ENCODE measurements at places on chromosomes 3 and 15.

DNA sequence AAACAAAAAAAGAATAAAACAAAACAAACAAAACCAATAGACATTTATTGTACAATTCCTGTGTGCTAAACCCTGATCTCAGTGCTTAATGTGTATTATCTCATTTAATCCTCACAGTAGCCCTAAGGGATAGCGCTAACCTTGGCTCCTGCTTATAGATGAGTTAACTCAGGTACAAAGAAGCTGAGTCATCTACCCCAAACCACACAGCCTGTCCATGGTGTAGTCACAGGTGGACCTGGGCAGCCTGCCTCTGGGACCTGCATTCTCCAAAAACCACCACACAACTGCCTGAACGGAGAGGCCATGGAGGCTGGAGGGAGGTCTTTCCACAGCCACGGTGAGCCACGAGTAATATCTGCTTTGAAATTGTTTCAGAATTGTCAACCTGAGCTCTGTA, 5.5 kb upstream of the CLN6 start:
- no peak for DNase-seq

- DNase-seq, result no peak
These were observed 222.0 kb upstream of the IL12A start for GRCh38 chr3:159766563-159767185.

- DNase-seq, result no peak
These were observed 118.1 kb upstream of the LSAMP start for GRCh38 chr3:116563351-116563750.

GRCh38 chr3:12222775-12223485, 64.2 kb upstream of the TIMP4 start:
- DNase-seq, result no peak

DNA sequence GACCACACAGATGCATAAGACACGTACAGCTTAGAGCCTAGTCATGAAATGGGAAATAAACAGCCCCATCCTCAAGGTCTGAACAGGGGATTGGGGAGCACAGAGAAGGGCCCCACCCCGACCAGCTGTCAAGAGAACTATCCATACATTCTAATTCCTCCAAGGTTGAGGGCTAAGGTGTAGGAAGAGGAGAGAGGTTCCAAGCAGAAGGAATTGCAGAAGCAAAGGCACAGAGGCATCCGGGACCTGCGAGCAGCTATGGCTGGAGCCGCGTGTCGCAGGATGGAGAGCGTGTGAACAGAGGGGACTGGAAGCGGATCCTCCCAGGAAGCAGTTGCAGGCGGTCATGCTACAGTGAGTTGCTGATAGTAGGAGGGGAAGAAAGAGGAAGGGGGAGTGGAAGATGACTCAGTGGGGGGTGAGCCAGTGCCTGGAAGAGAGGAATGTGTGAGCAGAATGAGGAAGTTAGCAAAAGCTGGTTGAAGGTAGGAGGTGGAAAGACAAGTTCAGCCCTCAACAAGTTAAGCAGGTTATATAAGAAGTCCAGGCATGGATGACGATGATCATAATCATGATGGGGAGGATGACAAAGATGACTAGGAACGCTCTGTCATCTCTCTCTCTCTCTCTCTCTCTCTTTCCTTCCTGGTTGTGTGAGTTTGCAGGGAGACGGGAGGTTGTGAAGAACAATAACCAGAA, 89.7 kb downstream of the LIPC start:
- DNase-seq, result peak; percentile 66

GRCh38 chr3:40096661-40097111, 212.8 kb upstream of the EIF1B start:
- DNase-seq, result no peak

DNA sequence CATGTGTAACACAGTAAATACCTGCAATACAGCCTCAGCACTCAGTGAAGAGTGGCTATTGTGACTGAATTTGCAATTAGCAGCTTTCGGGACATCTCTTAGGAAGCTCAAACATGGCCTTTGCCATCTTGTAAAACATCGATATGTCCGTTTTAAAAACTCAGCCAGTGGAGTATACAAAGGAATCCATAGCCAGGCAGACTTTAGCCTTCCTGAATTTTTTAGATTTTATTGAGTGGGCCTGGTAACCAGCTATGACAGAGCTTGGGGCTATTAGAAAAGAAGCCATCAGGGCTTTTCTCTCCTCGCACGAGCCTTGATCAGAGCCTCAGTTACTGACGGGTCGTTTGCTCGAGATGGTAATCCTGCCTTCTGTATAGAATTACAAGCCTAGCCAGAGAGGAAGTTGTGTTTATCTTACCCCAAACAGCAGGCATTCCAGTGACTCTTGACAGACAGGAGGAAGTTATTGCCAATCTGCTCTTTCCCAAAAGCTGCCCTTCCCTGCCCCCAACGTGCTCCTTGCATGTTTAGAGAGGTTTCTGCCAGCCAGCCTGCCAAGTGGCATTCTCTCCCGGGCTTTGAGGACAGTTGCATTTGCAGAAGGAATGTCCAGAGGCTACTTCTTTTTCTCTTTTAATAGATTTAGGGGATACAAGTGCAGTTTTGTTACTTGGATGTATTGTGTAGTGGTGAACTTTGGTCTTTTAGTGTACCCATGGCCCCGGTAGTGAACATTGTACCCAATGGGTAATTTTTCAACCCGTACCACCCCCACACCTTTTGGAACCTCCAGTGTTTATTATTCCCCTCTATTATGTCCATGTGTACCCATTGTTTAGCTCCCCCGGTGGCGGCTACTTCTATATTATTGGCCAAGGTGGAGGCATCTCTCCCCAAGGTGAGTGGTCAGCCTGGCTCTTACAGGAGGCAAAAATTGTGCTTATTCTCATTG, 40.6 kb downstream of the ITPR1 start:
- DNase-seq, result no peak

GRCh38 chr3:190008432-190008831, 112.3 kb downstream of the P3H2 start:
- no peak for DNase-seq

DNA sequence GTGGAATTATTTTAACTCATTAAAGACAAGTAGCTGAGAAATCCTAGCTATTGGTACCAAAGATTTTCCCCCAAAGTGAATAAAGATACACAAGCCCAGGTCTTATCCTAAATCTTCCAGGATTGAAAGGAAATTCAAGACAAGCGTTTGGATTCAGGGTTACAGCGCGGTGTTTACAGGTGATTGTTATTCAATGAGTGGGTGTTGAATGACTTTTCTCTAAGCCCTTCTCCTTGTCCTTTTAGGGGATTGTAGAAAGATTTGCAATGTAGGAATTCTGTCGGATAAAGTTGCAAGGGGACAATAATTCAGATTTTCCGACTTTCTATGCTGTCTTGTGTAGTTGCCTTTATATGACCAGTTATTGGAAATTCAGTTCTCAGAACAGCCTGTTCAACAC, 57.2 kb downstream of the USP13 start:
- DNase-seq, result no peak

GRCh38 chr15:71600237-71600636, 210.1 kb upstream of the NR2E3 start:
- DNase-seq, result no peak

- no peak for DNase-seq
These were observed 226.2 kb downstream of the PDCD6IP start for GRCh38 chr3:34024447-34025240.

DNA sequence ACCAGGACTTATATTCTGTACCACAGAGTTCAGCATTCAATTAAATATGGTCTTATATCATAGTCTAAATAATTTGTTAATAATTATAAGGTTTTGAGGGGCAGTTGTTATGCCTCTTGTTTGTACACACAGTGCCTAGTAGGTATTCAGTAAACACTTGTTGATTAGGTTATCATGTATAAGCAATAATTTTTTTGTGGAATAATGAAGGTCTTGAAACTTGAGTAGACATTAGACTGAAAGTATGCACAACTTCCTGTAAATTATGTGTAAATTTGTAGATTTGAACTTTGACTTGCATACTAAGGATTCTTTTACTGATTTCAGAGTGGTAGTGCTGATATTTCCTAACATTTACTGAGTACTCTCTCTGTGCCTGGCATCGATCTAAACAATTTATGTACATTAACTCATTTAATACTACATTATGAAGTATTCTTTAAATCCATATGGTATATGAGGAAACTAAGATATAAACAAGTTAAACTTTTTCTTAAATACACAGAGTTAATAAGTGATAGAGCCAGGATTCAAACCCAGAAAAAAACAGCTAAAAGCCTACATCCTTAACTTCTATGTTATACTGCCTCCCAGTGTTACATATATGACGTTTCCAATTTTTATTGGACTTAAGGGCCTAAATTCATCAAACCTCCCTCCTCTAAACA, 65.1 kb downstream of the GLCE start:
- no peak for DNase-seq

GRCh38 chr15:60154764-60155325, 150.7 kb downstream of the FOXB1 start:
- no peak for DNase-seq

DNA sequence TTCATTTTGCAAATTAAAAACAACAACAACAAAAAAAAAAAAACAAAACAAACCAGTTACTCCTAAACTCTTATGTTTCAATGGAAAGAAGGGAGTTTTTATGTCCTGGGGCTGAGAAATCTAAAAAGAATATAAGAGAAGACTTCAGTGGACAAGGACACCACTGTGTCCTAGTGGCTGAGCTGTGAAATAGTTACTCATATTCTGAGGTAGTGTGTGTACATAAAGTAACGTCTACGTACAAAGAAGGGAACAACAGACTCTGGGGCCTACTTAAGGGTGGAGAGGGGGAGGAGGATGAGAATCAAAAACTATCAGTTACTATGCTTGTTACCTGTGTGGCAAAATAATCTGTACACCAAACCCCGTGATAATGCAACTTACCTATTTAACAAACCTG, 6.0 kb upstream of the TP53BP1 start:
- no peak for DNase-seq

DNA sequence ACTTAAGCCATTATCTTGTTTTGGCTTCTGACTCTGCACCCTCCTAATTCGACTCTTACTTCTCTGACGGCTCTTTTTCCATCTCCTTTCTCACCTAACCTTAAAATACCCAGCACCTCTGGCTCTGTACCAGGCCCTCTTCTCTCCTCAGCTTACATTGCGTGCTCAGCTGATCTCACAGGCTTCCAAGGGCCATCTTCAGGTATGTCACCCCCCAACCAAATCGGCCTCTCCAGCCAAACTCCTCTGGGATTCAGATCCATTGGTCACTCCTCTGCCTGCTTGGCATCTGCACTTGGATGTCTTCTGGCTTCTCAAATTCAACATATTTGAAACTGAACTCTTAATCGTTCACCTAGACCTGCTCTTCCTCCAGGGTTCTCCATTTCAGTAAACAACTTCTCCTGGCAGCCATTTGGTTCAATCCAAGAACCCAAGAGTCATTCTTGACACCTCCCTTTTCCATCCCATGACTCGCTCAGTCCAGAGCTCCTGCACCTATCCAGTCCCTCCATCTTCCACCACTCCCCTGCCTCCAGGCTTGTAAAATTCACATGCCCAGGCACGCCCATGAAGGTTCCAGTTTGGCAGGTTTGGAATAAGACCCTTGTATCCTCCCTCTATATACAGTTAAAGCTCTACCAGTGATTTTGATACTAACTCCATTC, 35.2 kb upstream of the SLC41A3 start:
- no peak for DNase-seq

DNA sequence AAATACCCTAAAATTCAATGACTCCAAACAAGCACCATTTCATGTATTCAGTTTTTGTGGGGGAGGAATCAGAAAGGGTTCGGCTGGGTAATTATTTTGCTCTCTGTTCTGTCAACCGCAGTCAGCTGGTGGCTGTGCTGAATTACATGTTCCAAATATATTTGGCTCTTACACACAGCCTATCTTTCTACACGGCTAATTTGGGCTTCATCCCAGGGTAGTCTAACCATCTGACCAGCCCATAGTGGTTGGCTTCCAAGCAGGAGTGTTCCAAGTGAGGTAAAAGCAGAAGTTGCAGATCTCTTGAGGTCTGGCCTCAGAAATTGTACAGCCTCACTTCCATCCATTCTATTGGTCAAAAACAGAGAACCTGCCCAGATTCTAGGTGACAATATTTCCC, 760.8 kb upstream of the SEMA6D start:
- DNase-seq, result peak; percentile 62

GRCh38 chr3:69560116-69560515, 174.2 kb upstream of the FRMD4B start:
- no peak for DNase-seq

DNA sequence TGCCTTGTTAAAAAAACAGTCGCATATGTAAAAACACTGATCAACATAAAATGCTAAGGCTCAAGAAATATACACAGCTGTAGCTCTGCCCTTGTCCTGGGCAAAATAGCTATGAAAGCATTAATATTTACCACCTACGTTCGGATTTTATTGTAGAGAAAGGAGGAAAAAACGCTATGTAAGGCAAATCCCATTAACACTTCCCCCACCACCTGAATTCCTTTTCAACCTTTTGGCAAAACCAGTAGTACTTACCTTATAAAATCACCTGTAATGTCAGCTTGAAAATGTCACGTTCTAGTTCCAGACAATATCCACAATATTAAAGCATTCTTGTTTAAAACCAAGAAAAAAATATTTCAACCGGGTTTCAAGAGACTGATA, 3.6 kb downstream of the TRA2B start:
- DNase-seq, result no peak

GRCh38 chr3:98540346-98540745, 8.6 kb downstream of the GPR15 start:
- DNase-seq, result no peak

GRCh38 chr15:33236841-33237509, 42.5 kb upstream of the FMN1 start:
- DNase-seq, result no peak

DNA sequence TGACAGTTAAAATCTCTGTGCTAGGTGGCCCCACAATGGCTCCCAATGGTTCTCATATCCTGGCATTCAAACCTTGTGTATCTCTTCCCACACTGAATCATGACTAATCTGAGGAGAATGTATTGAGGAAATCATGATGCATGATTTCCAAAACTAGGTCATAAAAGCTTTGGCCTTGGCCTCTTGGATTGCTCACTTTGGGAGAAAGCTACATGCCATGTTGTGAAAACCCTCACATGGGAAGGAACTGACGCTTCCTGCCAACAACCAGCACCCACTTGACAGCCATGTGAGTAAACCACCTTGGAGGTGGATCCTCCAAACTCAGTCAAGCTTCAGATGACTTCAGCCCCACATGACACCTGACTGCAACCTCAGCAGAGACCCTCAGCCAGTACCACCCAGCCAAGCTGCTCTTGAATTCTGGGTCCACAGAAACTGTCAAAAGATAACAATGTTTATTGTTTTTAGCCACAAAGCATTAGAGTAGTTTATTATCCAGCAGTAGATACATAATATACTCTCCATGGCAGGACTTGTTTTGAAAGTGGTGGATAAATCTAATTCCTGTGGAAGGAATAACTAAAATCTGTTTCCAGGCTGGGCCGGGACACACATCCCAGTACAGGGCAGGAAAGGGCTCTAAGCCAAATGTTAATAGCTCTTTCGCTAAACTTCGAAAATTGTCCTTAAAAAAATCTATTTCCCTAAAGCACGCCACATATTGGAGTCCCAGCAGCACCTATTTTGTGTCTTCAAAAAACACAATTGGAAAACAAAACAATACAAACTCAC, 1.0 kb upstream of the ZNF620 start:
- DNase-seq, result no peak

GRCh38 chr15:69876064-69876940, 221.4 kb downstream of the TLE3 start:
- no peak for DNase-seq

All from heart left ventricle (tissue), 16 donors.